ENCODE measurements at places on chromosomes 11 and 22. TPM values are rescaled to one million over a fixed set of nuclear protein-coding genes. Genes with fewer than 3 reads are reported as not detected.

EXPH5 gene
- total RNA-seq: 0.06 TPM

KCNJ1 gene
- 0.06 TPM for total RNA-seq

SCT gene
- total RNA-seq: not detected

TSSK2 gene
- total RNA-seq: not detected

SHANK2 gene
- under 0.01 TPM for total RNA-seq

BAIAP2L2 gene
- 0.19 TPM for total RNA-seq

SCN3B gene
- total RNA-seq: 2.3 TPM

ROBO3 gene
- 3.7 TPM for total RNA-seq

HORMAD2 gene
- total RNA-seq: not detected

MISFA gene
- 0.82 TPM for total RNA-seq

SLC1A2 gene
- not detected for total RNA-seq

EHF gene
- total RNA-seq: not detected

KRTAP5-7 gene
- total RNA-seq: 0.16 TPM

CHKA gene
- 49.6 TPM for total RNA-seq

RAB3IL1 gene
- 2.8 TPM for total RNA-seq

H19 gene
- total RNA-seq: 217 TPM

GPR83 gene
- total RNA-seq: under 0.01 TPM

PIH1D2 gene
- 0.97 TPM for total RNA-seq

SYCE3 gene
- not detected for total RNA-seq

HTR3A gene
- total RNA-seq: not detected

IGSF9B gene
- not detected for total RNA-seq

TRIM51 gene
- not detected for total RNA-seq

HEPN1 gene
- total RNA-seq: not detected

Data from bladder microvascular endothelial cell (primary cell).